Lung microvascular endothelial cell (primary cell): ENCODE measurements at places on chromosomes 5 and 9.

DNA sequence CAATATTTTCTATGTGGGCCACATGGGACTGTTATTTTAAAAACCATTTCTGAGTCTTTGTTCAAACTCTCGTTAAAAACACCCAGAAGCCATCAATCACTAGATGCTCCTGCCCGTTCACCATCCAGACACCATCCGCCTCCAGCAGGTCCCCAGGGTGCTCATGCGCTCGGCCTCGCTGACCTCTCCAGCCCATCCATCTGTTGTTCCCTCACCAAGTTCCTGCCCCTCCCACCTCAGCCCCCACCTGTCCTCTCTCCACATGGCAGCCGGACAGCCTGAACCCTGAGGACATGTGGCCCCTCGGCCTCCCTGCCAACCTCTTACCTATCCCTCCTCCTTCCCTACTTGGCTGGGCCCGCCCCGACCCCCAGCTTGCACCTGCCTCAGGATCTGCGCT is 31.6 kb downstream of the NSUN2 start:
- no peak for DNase-seq

DNA sequence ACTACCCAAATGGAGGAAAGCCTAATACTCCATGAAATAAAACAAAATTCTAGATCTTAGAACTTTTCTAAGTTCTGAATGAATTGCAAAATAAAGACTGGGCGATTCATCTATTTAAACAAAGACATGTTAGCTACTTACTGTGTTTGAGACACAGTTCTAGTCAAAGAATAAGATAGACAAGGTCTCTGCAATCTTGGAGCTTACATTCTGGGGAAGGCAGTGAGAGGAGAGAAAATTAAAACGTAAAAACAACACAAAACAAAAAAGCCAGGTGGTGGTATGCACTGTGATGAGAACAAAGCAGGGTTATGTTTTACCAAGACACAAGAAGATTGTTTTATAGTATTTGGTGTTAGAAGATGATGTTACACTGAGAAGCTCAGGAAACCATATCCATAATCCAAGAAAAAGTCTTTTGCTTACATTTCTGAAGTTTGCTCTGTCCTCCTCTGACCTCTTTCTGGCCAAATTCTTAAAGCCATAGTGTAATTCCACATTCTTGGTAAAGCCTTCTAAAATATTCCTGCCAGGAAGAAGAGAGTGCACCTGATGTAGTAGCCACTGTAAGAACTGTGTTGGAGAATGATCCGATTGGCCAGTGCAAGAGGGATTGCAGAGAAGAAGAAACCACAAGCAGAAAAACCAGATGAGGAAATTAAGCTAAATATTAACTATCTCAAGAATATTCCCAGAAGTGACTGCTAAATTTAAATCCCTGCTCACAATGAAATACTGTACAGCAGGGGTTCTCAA is 218.4 kb downstream of the PCSK1 start:
- no peak for DNase-seq

DNA sequence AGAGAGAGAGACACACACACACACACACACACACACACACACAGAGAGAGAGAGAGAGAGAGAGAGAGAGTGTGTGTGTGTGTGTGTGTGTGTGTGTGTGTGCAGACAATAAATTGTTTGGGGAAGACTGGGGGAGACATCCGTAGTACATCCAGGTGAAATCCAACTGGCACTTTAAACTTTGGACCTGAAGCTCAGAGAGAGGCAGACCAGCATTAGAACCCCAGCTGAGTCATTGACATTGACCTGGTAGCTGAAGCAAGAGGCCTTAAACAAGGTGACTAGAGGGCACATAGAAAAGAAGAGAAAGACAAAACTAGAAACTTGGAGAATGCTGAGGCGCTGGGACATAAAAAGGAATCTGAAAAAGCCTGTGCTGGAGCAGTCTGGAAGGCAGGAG is 251.5 kb downstream of the CRB2 start:
- no peak for DNase-seq

- no peak for DNase-seq
Observed at GRCh38 chr9:27351438-27351837, 54.5 kb upstream of the EQTN start.

GRCh38 chr9:108835831-108836230 is 20.0 kb downstream of the ACTL7B start:
- DNase-seq, result no peak

GRCh38 chr5:180642779-180643178 is 6.6 kb downstream of the FLT4 start:
- DNase-seq, result no peak

DNA sequence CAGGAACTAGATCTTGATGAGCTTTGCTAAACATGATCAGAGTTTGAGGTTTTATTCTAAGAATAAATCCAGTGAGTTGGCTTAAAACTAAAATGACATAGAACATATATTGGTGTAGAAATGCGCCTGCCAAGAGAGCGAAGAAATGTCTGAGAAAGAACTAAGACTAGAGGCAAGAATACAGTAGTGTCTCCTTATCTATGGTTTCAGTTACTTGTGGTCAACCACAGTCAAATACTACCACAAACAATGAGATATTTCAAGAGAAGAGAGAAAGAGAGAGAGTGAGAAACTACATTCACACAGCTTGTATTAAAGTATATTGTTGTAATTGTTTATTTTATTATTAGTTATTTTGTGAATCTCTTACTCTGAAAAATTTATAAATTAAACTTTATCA is 254.4 kb upstream of the CDH10 start:
- no peak for DNase-seq

DNA sequence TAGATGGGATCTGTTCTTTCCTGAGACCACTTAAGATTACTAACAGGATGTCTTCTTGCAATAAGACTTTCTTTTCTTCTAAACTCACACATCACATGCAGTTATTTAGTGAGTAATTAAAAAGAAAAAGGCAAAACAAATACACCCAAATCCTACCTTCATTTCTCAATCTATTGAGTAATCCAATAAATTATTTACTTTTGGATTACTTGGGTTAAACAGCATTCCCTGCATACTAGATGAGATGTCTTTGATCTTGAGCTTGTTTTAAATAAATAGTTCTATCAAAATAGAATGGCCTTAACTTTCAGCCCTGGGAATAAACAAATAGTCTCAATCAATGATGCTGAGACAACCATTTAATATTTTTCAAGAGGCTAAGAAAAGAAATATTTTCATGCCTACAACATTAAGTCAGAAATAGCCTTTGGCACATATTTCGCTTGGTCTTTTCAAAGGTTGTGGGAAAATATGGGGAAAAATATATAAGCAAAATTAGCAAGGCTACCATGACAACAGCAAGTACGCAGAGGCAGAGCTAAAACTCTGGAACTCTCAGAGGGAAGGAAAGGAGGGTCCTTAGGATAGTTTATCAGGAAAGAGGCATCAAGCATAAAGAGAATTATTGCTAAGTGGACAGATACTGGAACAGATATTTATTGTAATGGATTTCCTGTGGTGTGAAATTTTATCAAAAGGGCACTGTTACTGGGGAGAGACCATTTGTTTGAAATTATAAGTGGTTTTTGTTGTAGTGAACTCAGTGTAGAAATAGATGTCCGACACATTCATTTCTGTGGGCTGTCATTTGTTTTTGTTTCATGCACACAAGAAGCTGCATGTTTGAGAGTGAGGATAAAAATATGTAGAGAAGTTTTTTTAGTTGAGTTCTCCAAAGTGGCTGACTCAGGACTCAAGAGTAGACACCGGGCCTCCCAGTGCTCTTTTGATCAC is 70.2 kb upstream of the CDH6 start:
- no peak for DNase-seq

GRCh38 chr5:136528481-136529030 is 163.2 kb upstream of the TRPC7 start:
- DNase-seq, result no peak

GRCh38 chr5:141916522-141916921 is 7.1 kb upstream of the DELE1 start:
- no peak for DNase-seq

- no peak for DNase-seq
Observed at GRCh38 chr5:65065001-65065511, 296.3 kb downstream of the CWC27 start.
